ENCODE measurements at places on chromosomes 2 and 18.

DNA sequence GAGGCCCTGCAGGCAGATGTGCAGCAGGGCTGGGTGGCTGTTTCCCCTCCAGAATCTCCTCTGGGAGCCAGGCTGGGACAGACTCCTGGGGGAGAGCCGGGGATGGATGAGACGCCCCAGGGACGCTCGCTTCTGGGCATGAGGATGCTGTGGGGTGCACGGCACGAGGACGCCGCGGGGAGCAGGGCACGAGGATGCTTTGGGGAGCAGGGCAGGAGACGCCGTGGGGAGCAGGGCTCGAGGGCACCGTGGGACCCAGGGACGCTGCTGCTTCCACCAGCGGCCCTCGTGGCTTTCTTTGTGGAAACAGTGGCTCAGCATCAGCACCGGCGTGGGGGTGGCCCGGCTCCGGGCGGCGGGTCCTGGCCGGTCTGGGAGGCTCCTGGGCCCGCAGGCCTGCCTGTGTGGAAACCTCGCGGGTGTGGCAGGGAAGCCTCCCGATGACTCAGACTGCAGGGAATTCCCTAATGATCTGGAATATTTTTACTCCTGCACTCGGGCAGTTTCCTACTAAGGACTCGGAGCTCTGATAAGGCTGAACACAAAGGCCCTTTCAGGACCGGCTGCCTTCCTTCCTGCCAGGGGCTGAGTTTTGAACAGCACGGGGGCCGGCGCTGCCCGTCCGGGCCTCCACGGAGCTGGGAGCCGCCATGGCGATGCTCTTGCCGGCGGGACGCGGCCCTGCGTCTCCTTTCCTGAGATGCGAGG, 62.6 kb downstream of the NFATC1 start:
- no peak for DNase-seq

DNA sequence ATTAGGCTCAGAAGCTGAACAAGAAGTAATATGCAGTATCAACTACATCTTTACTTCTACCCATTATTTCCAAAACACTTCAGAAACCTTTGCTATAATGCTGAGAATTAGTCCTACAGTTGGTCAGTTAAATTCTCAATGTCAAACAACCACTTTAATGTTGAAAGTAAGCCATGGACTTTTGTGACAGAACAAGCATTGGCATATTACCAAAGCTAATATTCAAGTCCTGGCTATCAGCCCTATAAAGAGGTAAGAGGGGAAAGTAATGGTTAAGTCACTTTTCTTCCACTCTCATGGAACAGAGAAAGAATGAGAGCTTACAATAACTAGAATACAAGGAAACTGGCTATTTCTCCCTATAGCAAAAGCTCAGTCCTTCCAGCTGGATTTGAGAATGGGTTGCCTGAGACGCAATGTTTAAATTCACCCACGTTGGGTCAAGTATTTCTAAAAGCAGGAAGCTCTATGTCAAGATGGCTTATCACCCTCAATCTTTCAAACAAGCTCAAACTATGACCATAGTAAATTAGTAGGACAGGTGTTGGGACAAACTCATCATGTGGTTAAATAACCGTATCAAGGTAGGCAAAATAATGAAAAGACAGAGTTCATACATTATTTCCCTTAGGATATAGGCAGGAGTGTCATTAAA, 31.4 kb upstream of the MFSD6 start:
- DNase-seq = no peak

GRCh38 chr2:96521219-96521618, 15.3 kb upstream of the ARID5A start:
- no peak for DNase-seq

DNA sequence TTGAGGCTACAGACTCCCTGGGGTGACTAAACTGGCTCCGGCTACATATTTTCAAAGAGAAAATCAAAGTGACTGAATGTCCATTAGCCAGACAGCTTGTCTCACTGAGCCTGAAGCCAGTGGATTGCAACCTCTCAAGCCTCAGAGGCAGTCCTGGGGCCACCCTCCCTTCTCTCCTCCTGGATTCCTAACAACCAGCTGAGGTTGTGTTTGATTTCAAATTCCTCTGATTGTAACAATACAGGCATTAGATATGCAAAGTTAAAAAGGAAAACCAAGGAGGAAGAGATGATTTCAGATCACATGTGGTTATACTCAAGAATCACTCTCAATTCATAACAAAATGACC, 101.0 kb upstream of the LMAN1 start:
- no peak for DNase-seq

DNA sequence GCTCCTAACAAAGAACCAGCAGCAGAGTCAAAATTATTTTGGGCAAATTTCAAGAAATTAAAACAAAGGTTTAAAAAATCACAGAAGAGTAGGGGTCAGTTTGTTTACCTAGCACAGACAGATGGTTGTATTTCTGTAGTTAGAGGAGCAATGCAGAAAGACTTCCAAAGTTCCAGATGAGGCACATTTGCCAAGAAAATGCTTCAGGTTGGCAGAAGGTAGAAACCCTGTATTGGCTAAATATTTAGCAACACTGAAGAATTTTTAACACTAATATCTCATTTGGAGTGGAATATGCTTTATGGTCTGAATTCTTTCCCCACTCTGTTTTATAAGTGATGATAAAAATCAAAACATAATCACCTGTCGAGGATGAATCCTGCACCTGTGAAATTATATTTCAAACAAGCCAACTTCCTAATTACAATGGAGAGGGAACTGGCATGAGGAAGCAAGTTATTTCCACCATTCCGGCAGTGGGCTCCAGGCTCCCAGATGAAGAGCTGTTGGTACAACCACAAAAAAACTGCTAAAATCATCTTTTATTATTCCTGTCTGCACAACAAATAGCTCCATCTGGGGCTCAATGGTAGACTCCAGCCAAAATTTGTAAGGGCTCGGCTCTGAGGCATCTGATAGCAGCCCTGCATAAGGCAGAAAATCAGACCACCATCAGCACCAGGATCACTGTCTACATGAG, 286.5 kb upstream of the REV1 start:
- no peak for DNase-seq

DNA sequence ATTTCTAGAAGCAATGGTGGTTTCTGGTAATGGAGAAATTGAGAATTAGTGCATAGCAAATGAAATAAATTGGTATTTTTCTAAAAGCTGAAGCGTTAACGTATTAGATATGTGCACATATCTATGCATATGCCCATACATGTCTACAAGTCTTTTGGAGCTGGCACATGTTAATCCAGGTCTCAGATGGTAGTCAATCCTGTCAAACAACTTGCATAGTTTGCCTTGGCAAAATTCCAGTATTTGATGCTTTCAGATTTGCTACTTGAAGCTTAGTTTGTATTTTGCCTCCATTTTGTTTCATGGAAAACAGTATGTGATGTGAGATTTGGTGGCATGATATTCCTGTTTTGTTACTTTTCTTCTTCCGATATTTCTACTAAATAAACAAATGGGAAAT, 304.6 kb downstream of the PARD3B start:
- no peak for DNase-seq

- DNase-seq = no peak
Observed at GRCh38 chr2:65402323-65402722, 30.1 kb downstream of the SPRED2 start.

DNA sequence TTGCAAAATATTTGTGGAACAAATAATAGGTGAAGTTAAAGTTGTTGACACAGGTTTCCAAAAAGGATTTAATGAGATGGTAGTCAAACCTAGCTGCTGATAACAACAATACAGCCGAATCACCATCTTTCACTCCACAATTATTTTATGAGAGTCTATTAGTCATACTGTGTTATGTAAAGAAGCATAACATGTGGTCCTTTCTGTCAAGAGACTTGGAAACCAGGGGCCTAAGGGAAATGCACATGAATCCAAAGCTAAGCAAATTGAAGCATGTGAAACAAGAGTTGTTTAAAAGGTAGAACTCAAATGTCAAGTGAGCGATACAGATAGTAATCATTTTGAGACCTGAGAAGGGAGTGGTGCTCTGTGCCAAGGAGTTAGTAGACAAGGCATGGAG, 16.0 kb downstream of the CD28 start:
- DNase-seq = no peak

DNA sequence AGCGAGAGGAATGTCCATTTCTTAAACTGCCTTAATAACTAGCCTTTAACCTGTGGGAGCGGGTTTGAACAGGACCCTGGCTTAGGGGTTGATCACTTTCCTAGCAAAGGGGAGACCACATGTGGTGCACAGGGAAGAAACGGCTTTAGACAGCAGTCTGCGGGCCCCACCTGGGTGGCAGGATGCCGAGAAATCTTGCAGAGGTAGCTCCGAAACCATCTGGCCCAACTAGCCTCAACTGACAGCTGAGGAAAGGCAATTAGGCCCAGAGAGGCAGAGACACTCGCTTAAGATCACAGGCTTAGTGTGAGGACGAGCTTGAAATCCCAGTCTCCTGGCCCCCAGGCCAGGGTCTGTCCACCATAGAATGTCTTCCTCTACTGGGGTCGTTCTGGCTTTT, 89.8 kb downstream of the MRO start:
- no peak for DNase-seq

GRCh38 chr18:37425222-37425621, 140.4 kb downstream of the CELF4 start:
- no peak for DNase-seq

DNA sequence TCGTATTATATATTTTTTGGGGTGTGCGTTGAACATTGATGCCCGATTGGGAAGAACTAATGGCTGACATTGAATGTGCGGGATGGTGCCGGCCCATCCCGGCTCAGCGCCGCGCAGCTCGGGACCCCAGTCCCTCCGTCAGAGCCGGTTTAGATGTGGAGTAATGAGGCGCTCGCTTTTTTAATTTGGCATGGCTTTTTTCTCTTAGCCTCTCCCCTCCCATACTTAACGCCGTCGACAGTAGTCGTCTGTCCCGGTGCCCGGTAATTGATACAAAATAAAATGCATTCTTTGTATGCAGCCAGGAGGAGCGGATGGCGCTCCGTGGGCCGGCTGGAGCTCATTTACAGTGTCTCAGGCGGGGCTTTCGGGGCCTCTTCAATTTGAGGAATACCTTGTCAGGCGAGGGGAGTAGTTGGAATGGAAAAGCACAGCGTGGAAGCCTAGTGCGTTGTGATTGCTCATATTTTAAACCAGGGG, 209.2 kb downstream of the GBX2 start:
- DNase-seq = no peak

- DNase-seq = no peak
Observed at GRCh38 chr2:124824441-124824840, 799.4 kb downstream of the CNTNAP5 start.

DNA sequence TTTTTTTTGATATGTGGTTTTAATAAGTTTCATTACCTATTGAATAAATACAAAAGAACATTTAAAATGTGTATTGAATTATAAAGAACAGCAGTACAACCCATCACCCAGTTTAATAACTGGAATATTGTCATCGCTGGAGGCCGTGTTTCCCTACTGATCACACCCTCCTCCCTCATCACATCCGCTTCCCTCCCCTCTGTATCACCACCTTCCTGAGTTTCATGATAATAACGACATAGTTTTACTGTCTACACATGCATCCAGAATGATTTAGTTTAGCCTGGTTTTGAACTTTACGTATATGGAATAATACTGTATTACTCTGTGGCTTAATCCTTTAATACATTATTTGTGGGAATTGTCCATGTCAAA, 2.1 kb downstream of the SERPINB8 start:
- no peak for DNase-seq

DNA sequence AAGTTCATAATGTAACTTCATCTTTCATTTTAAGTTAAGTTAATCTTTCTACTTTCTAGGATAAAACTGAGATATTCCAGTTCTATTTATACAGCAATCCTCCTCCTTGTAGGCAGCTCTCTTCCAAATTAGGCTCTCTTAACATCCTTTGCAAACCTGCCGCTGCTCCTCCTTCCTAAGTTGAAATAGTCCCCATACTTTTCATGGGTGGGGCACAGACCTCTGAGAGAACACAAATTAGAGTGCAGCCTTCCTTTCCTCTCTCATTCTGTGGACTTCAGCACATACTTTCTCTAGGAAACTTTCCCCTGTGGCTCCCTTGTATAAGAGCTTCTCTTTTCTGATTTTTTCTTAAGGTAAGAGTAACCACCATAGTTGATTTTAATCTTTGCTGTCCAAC, 28.3 kb downstream of the TWSG1 start:
- DNase-seq = no peak

- peak; percentile 70 for DNase-seq
Observed at GRCh38 chr2:157256626-157257025, 879 bp upstream of the GALNT5 start.

DNA sequence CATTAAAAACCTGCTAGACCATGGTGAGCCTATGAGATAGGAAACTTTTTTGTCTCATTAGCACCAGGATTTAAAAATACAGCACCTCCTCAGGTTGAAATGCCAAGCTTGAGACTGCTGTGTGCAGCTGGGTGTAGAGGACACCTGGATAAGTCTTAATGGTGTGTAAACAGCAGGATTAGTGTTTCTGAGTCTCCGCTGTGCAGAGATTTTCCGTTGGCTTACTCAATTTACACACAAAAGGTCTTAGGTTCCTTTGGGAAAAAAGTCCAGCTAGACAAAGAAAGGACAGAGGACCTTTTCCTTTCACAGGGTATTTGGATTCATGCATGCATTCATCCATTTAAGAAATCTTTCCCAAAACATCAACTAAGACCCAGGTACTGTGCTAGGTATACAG, 168.1 kb downstream of the NRXN1 start:
- DNase-seq = no peak

DNA sequence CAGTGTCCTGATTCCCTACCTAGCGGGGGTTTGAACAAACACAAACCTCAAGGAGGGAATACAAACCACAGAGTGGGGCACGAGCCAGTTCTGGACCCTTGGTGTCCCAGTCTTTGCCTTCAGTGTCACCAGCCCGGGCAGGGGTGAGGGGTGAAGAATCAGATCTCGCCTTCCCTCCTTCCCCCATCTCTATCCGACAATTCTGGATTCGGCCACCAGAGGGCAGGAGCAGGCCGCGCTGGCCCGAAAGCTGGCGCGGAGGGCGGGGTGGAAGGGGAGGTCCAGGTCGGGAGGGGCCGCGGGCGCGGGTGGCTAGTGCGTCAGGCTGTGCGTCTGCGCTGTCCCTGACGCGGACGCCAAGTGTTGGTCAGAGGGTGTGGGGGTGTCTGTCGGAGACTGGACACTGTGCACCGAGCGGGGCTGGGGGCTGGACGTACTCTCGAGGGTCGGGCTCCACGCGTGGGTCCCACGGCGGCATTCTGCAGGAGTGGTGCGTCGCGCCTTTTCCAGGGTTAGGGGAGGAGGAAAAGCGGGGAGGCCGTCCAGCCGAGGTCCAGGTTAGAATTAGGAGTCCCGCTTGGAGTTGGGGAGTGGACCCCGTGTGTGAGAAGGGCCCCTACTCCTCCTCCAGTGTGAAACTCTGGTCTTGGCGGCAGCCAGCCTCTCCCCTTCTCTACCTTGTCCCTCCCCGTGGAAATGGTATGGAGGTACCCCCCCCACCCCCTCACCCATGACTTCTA, 2.9 kb upstream of the CRYBA2 start:
- peak; percentile 62 for DNase-seq

DNA sequence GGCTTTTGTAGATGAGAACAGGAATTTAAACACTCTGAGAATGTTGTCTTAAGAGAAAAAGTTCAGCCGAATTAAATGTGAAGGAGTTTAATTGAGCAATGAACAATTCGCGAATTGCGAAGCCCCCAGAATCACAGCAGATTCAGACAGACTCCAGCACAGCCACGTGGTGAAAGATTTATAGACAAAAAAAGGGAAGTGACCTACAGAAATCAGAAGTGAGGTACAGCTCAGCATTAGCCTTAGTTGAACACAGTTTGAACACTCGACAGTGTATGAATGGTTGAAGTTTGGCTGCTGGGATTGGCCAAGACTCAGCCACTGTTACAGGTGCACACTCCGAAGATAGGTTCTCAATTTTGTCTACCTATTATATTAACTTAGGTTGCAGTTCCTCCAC, 264.0 kb upstream of the CHST9 start:
- no peak for DNase-seq

GRCh38 chr2:86498468-86499260, 57.5 kb downstream of the KDM3A start:
- DNase-seq = no peak

Measured in GM06990 (cell line).